ENCODE measurements at places on chromosomes 2 and 18.

GRCh38 chr18:57898506-57899124, 95.5 kb upstream of the ATP8B1 start:
- peak; percentile 55 for DNase-seq

DNA sequence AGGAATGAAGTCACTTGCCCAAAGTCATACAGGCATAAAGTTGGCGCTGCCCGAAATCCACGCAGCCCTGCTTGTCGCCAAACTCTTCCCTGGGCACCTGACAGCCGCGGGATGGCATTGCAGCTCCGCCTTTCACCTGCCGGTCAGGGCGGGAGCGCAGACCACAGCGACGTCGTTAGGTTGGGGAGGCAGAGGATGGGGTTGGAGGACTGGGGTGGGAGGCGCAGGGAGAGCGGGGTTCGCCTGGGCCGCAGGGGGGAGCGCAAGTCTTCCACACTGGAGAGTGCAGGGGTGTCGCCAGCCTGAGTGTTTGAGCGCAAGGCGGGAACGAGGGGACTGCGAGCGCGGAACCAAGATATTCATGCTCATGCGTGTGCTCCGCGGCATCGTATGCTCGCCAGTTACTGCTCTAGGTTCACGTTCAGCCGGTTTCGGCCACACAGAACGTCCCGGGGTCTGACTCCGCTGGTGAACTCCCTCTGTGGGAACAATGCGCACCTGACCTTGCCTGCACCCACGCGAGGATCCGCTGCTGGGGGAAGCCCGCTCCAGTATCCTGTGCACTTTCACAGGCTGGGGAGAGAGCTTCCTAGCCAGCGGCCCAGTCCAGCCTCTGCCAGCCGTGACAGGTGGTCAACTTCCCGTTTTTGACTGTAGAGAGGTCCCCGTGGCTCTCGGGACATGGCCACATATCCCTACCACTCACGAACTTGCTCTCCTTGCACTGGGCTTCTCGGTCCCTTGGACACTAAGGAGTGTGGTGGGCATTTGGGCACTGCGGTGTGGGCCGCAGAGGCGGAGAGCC, 767 bp upstream of the NPPC start:
- DNase-seq, result no peak

DNA sequence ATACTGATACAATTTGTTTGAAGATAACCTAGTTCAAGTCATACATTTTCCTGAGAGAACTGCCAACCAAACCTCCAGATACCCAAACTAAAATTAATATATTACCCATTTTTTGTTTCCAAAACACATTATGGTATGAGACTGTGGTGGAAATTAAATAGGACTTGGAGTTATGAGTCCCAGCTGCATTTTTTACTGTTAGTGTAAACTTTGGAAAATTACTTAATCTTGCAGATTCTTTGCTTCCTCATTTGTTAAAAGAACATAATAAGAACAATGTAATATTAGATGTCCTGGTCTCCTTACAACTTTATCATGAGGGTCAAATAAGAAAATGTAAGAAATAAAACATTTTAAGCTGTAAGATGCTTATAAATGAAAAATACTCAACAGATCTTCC, 98.2 kb upstream of the TRIB2 start:
- no peak for DNase-seq

GRCh38 chr18:50189160-50189559, 5.8 kb downstream of the MYO5B start:
- no peak for DNase-seq

GRCh38 chr18:1526991-1527390, 622.3 kb downstream of the ADCYAP1 start:
- no peak for DNase-seq

DNA sequence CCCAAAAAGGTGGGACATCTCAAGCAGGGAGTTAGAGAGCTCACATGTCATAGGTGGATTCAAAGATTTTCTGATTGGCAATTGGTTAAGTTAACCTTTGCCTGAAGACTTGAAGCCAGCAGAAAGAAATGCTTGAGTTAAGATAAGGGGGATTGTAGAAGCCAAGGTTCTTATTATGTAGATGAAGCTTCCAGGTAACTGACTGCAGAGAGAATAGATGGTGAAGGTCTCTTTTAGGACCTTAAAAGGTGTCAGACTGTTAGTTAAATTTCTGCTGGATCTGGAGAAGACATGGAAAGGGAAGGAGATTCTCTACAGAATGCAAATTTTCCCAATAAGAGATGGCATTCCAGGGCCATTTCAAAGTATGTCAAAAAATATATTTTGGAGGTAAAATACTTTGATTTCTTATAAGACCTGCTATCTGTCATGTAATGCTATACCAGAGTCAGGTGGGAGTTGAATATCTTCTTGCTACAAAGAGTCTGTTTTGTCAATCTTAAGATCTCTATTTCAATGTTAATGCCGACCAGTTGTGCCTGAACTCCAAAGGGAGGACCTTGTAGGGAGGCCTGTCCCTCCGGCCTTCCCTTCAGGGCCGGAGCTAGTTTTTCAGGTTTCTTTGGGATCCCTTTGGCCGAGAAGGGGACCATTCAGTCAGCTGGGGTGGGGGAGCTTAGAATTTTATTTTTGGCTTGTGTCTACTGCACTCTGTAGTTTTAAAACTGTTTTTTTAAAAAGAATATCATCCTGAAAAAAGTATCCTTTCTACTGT, 280.6 kb downstream of the PTGR3 start:
- no peak for DNase-seq
